Peyer's patch (tissue), 4 donors: ENCODE measurements at places on chromosomes 1 and 21. TPM values are rescaled to one million over a fixed set of nuclear protein-coding genes. Genes with fewer than 3 reads are reported as not detected.

Gene PLEKHA6
- total RNA-seq = 91.6 TPM

- no peak for DNase-seq
Observed at GRCh38 chr1:183845681-183846080, 40.8 kb downstream of the RGL1 start.

DNA sequence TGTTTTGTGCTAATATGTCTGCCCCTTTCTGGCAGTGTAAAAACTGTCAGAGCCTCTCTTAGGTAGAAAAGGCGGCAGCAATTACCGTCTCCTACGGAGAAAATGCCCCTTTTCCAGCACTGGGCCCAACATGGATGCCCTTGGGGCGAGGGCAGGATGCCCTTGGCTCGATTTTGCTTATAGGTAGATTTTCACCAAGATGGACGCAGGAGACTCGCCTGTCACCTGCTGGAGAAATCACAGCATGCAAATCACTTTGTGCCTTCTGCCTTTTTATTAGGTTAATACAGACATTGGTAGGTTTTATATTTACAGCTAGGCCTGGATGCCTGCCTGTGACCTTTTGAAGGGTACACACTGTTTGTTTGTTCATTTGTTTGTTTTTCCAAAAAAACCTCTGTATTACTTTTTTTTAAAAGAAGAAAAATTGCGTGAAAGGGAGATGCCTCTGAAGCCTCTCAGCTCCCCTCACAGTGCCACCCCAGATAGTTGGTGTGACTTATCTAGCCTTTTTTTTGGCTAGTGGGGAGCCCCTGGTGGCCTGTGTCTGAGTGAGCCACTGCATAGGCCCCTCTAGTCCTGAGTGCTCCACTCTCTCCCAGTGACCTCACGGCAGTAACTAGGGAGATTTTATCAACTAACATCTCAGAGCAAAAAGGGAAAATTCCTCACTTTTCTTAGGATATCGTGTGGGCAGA lies 2.5 kb downstream of the ATP1B1 start:
- DNase-seq = peak; percentile 73

DNA sequence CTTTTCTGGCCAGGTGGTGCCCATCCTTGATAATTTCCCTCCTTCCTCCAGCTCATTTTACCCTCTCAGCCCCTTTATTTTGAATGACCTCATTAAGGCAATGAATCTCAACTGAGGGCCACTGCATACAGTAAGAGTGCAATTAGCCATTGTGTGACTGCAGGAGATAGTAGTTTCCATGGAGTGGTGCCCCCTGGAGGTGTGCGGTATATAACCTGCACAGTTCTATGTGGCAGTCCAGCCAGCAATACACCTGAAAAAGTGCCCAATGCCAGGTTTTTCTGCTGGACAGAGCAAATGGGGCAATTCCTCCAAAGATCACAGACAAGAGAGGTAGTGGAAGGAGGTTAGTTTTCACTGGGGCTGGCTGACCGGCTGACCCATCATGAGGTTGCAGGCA lies 25.9 kb upstream of the LRRC38 start:
- DNase-seq = no peak

GRCh38 chr1:147618077-147618569 lies 52.2 kb downstream of the ACP6 start:
- no peak for DNase-seq

GRCh38 chr1:198287916-198288315 lies 131.1 kb downstream of the NEK7 start:
- DNase-seq = no peak

Gene CDC7
- total RNA-seq = 1.2 TPM

GRCh38 chr1:5221451-5221850 lies 567.0 kb downstream of the AJAP1 start:
- DNase-seq = no peak

DNA sequence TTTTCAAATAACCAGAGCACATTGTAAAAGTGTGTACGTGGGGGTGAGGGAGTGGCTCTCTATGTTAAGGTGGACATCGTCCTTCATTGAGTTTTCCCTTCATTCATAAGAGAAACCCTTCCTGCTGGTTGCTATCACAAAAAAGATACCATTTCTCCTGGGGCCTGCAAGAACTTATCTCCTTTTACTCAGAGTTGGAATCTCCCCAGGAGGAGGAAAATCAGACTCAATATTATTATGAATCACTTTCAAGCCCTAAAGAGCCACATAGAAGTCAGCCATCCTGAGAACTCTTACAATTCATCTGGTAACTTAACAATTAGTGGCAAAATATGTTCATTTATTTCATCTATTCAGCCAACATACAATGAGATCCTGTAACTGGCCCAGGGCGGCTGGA lies 27.1 kb upstream of the TGFBR3 start:
- no peak for DNase-seq

- no peak for DNase-seq
Observed at GRCh38 chr1:227753999-227754711, 18.9 kb downstream of the SNAP47 start.

GRCh38 chr1:161299347-161299746 lies 10.4 kb downstream of the MPZ start:
- DNase-seq = no peak

- peak; percentile 62 for DNase-seq
Observed at GRCh38 chr1:44842862-44843655, at the start of gene PTCH2. TSS of gene PTCH2 (minus strand) at chr1:44843253. CDS start at chr1:44842932, 321 bp downstream.

GRCh38 chr1:207755846-207756693 lies 4.2 kb downstream of the CD46 start:
- DNase-seq = no peak

GRCh38 chr1:245433561-245433960 lies 278.8 kb downstream of the KIF26B start:
- no peak for DNase-seq

Gene FCRL6
- 2.4 TPM for total RNA-seq

DNA sequence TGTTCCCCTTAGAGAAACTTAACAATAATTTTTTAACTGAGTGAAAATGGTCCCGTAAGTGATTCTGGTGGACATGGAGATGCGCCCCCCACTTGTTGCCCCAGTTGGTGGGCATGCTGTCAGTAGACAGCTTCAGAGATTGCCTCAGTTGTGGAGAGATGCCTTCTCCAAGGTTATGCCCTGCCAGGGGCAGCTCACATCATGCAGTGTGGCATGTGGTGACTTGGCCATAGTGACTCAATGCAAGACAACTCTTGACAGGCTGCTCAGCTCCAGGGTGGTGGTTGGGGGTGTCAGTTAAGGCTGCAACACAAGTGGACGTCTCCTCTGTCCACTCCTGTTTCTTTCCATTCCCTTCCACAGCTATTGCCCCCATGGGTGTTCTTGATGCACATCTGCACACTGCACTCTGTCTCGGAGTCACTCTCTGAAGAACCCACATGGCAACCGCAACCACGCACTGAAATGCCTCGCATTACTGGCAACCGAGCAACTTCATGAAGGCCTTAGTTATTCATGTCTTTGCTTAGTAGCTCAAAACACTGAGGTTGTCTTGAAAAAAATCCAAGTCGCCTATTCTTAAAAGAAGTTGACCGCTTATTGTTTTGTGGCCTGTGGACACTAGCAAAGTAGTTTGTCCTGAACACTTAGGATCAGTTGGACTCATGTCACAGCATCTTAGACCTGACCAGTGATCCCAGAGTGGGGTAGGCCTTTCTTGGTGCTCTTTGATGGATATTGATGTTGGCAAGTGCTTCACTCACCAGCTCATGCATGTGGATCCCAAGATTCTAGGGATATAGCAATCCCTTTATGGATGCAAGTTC lies 54.8 kb upstream of the USP1 start:
- no peak for DNase-seq

GRCh38 chr1:67748630-67749029 lies 63.6 kb downstream of the GADD45A start:
- no peak for DNase-seq

Gene DNAI4
- 4.2 TPM for total RNA-seq

Gene LAX1
- 2.1 TPM for total RNA-seq

DNA sequence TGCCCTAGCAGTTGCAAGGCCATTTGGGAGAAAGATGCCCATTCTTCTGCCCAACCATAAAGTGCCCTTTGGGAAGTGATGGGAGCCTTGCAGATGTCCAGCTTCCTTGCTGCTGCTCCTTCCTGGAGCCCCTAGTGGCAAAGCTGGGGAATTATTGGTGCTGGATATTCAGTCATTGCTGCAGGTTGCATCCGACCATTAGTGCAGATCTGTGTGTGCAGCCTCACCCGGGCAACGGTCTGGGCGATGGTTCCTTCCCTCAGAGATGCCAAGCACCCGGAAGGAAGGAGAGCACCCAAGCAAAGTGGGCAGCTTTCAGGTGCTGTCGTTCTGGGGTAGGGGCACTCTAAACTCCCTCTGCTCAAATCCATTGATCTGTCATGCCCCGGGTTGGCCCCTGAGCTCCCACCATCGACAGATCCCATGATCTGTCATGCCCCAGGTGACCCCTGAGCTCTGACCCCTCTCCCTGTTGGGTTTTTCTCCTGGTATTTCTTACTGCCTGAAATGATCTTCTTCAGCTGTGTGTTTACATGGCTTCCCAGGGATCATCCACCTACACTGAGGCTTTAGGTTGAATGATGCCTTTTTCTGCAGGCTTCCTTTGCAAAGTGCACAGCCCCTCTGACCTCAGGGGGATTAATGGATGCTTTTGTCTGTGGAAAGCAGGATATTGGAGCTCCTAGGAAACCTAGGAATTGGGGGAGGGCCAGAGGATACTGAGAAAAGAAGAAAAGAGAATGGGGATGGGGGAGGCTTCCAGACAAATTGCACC lies 467.5 kb downstream of the PTPRU start:
- peak; percentile 48 for DNase-seq

GRCh38 chr1:17601643-17602382 lies 62.3 kb downstream of the ARHGEF10L start:
- DNase-seq = no peak

Gene ARHGEF2
- total RNA-seq = 101 TPM

GRCh38 chr1:162091681-162092524 lies 22.4 kb downstream of the NOS1AP start:
- DNase-seq = no peak

Gene MYOG
- not detected for total RNA-seq

GRCh38 chr1:69252696-69253095 lies 315.0 kb upstream of the LRRC7 start:
- DNase-seq = no peak

Gene FCER1A
- total RNA-seq = not detected

- DNase-seq = no peak
Observed at GRCh38 chr1:106926803-106927582, 129.5 kb upstream of the PRMT6 start.

Gene RNF186
- 12.7 TPM for total RNA-seq

- no peak for DNase-seq
Observed at GRCh38 chr1:229268505-229268904, 2.4 kb upstream of the RAB4A start.

DNA sequence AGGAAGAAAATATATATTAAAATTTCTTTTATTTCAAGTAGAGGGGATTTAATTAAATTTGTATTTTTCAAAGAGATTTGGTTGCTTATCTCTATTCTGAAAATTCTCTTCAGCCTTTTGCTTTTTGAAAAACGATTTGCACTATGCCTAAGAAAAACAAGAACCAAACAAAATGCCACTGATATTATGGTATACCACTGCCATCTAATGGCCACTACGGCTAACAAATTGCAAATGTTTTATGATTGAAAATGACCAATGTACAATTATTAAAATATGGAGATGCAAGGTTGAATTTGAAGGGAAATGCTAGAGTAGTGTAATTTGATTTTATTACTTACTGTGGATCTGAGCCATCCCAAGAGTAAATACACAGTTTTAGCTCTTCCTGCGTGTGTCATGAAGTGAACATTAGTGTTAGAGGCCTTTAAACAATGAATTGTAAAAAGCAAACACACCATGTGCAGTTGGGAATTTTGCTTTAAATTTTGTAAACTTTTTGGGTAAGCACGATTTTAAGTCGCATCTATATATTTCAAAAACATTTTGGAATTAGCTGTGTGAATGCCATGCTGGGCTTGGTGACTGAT lies 137.4 kb upstream of the USP25 start:
- DNase-seq = no peak

Gene G0S2
- 70.4 TPM for total RNA-seq

GRCh38 chr1:119115311-119115710 lies 25.1 kb downstream of the WARS2 start:
- DNase-seq = no peak

GRCh38 chr1:229035054-229035747 lies 235.7 kb upstream of the RAB4A start:
- no peak for DNase-seq

GRCh38 chr1:224526771-224527170 lies 89.3 kb upstream of the CNIH3 start:
- no peak for DNase-seq

- DNase-seq = no peak
Observed at GRCh38 chr1:198929111-198929604, 290.3 kb downstream of the PTPRC start.

DNA sequence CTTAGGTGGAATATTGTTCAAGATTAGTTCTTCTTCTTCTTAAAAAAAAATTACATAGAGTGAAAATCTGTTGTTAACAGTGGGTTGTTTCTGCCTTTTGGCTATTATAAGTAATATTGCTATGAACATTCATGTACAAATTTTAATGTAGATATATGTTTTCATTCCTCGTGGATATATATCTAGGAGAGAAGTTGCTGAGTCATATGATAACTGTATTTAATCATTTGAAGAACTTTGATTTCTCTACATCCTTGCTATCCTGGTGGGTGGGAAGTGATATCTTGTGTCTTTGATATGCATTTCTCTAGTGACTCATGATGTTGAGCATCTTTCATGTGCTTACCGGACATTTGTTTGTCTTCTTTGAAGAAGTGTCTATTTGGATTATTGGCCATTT lies 29.9 kb downstream of the MAST2 start:
- no peak for DNase-seq

Gene PLA2G2D
- total RNA-seq = not detected

DNA sequence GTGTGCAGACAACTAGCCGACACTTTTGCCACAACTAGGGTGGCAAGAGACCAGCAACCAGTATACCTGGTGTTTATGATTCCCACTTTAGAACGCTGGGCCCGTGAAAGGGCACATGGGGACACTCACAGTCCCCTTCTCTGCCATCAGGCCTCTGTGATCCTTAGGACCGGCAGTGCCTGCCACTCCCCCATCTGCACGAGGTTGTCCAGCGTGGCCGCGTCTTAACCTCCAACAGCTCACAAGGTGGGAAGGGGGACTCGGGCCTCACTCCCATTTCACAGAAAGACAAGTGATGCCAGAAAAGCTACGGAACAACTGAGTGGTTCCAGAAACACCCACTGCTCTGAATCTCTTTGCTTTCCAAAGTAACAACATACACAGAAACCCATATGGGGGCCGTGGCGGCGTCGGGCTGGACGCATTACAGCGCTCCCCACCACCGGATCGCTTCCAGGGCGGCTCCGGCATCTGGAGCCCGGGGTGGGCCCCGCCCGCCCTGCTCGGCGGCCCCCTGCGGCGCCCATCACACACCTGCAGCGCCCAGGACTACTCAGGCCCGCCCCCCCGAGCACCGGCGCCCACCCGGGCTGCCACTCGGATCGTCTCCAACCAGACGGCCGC lies 1.0 kb downstream of the ZNF496 start:
- no peak for DNase-seq

DNA sequence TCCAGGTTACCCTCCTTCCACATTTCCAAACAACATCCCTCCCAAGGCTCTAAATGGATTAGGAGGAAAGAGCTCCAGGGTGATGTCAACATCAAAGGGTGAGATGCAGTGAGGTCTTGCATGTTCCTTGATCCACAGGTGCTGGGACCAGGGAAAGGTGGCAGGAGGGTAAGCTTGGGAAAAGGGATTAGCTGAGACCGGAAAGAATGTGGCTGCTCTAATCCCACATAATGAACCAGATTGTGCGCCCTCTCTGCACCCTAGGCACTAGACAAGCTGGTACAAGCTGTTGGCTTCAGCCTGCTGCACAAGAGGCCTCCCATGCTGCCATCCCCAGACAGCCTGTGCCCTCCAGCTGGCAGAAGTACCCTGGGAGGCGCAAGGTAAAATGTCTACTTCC lies 34.9 kb downstream of the PLXNA2 start:
- no peak for DNase-seq

- DNase-seq = peak; percentile 8
Observed at GRCh38 chr1:228272831-228273571, 65.2 kb downstream of the OBSCN start.
